MG63 (cell line): ENCODE measurements at places on chromosomes 4 and X. TPM values are rescaled to one million over a fixed set of nuclear protein-coding genes. Genes with fewer than 3 reads are reported as not detected.

NLRP2B gene
- not detected in 2 replicates for total RNA-seq

XKRX gene
- total RNA-seq = not detected in 2 replicates

RRAGB gene
- total RNA-seq = 6.5 and 9.2 TPM in 2 replicates

AMTN gene
- total RNA-seq = 2.6 TPM in 1 of 2 replicates, not detected in the other

ZNF674 gene
- 5.5 and 6.4 TPM in 2 replicates for total RNA-seq

ARAP2 gene
- total RNA-seq = 1.3 and 1.9 TPM in 2 replicates

DKK2 gene
- not detected in 2 replicates for total RNA-seq

CABS1 gene
- not detected in 2 replicates for total RNA-seq

- DNase-seq = peak; percentile 89
Measured at GRCh38 chr4:139295206-139295941, 5.9 kb upstream of the NAA15 start.

GRCh38 chr4:35939751-35940150 is 304.6 kb downstream of the ARAP2 start:
- DNase-seq = no peak

- DNase-seq = no peak
Measured at GRCh38 chrX:133922390-133922771, 63.0 kb downstream of the GPC3 start.

DNA sequence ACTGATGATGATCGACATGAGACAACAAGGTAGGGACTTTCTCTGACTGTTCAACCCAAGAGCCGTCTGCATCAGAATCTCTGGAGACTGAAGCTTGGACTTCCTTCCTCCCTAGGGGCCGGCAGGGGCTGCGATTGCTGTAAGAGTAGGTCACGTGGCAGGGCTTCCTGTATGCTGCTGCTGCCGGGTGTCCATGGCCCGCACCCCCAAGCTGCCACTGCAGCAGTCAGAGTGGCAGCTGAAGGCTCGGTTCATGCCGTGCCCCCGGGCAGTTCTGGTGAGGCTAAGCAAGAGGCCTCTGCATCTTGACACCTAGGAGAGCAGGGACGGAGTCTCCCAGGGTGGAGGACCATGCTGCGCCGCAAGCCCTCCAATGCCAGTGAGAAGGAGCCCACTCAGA is at the start of gene SASH3:
Gene SASH3, plus strand, starts transcription at position 203 of the 400 bp plus-strand sequence. Its CDS starts 149 bp downstream, at position 352.
- no peak for DNase-seq

DNA sequence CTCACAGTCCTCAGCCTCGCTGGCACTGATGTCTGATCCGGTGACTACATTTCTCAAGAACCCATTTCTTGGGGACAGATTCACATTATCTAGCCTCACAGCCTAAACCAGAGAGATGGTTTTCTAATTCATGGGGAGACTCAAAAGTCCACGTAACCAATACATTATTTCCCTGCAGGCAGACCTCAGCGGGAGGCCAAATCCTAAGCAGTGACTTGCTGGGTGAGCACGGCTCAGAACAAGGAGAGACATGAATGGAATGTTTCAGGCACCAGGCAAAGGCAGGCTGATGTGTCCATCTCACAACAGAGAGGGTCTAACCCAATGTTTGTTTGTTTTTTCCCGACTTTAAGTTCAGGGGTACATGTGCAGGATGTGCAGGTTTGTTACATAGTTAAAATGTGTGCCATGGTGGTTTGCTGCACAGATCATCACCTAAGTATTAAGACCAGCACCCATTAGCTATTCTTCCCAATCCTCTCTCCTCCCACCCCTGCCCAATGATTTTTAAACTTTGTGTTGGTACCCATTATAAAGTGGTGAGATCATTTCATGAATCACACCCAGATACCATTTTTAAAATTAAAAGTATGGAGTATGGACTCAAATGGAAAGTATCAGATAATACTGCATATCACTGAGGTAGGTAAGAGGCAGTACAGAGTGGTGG is 53.3 kb downstream of the SCD5 start:
- DNase-seq = no peak

DNA sequence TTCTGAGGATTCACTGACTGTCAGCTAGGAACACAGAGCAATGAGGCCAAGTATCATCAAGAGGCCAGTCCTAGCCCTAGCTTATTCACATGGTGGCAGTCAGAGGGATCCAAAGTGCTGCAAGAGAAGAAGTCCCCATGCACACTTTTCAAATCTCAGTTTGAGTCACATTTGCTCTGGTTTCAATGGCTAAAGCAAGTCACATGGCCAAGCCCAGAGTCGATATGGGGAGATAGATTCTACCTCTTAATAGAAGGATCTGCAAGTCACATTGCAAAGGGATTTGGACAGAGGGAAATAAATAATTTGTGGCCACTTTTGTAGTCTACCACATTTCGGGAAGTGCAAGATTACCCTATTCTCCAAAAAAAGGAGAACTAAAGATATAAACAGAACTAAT is 3.7 kb upstream of the LCORL start:
- DNase-seq = no peak

GRCh38 chr4:9927341-9928007 is 93.8 kb downstream of the SLC2A9 start:
- no peak for DNase-seq

GRCh38 chrX:69319376-69319775 is 154.1 kb upstream of the PJA1 start:
- DNase-seq = no peak

DNA sequence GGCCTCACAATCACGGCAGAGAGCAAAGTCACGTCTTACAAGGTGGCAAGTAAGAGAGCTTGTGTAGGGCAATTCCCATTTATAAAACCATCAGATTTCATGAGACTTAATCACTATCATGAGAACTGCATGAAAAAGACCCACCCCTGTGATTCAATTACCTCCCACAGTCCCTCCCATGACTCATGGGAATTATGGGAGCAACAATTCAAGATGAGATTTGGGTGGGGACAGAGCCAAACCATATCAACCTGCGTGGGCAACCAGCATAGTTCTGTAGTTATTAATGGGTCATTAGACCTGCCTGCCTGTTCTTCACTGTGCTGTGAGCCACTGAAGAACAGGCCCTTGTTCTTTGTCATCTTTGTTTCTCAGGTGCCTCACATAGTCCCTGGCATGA is 593.7 kb upstream of the BOD1L1 start:
- no peak for DNase-seq

DNA sequence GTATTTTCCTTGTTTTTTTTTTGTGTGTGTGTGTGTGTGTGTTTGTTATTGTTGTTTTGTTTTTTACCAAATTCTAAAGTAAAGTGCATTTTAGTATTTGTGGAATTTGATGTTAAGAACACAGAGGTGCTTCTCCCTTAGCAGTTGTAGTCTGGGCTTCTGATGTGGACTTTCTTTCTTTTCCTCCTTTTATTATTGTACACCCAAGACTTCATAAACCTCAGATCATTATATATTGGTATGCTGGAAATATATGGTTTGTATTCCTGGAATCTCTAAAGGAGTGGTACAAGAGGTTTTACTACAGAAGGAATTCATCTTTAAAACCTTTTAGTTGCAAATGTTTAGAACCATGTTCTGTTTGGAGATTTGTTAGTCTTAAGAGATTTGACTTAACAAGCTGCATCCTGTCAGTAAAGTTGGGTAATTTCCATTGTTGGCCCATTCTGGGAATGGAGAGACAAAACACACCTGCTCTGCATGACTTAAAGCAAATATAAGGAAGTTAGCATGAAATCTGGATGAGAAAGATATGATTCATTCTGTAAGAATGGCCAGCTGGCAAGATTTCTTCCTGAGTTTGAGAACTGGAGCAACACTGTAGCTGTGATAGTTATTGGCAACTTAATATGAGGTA is 64.0 kb downstream of the SMAD1 start:
- peak; percentile 29 for DNase-seq

DNA sequence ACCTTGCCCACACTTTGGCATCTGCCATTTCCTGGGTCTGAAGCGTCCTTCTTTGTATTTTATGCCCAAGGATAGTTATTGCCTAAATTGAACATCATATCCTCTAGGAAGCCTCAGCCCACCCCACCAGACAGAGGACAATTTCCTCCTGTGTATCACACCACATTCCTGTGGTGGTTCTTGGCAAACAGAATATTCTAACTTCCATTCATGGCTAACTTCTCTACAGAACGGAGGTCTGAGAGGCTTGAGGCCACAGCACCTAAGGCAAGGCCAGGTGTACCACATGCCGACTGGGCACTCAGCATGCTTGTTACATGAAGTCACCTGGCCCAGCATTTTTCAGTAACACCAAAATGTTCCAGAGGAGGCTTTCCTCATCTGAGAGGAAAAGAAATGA is 42.4 kb downstream of the CD99L2 start:
- DNase-seq = no peak

GRCh38 chrX:2374086-2374485 is 126.7 kb downstream of the DHRSX start:
- peak; percentile 51 for DNase-seq

DNA sequence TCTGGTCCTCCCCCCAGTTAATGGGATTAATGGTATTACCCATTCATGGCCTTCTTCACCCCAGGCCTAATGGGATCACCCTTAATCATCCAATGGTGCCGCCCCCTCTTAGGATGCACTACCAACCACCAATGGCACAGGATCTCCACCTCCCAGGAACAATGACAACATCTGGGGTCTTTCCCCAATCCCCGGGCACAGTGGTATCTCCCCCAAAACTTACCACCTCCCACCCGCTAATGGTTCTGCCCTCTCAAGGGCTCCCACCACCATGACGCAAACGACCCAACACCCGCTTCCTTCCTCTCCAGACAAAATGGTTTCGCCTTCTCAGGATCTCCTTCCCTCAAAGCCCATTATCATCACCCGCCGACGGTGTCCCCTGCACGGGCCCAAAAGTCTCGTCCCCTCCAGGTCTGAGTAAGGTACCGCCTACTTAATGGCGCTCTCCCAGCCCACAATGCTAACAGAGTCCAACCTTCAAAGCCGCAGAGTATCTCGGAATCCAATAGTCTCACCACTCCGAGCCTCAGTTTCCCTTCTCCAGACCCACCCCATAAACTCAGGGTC is 458 bp downstream of the GRIPAP1 start:
- peak; percentile 17 for DNase-seq

DNA sequence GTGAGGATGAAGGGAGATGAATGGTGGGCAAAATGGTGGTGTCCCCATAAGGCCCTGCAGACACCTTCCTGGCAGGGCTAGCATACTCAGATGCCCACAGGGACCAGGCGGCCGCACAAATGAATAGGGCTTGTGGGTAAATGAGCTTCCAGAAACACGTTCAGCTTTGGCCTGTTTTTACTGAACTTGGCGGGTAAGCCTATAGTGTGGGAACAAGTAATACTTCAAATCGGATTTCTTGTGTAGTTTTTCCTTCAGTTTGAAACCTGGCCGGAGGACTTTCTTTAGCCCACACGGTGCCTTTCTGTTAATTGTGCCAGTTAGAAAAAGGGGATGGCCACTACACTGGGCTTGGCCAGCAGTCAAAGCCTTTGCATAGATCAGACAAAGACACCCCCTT is 22.8 kb downstream of the SMS start:
- no peak for DNase-seq

GRCh38 chr4:105780176-105780575 is 71.6 kb downstream of the GSTCD start:
- no peak for DNase-seq

GRCh38 chrX:148610328-148610698 is 109.9 kb downstream of the AFF2 start:
- no peak for DNase-seq

- DNase-seq = no peak
Measured at GRCh38 chrX:153845842-153846241, 15.5 kb upstream of the PDZD4 start.

GRCh38 chr4:153326513-153326912 is 18.0 kb upstream of the MND1 start:
- DNase-seq = peak; percentile 74

DNA sequence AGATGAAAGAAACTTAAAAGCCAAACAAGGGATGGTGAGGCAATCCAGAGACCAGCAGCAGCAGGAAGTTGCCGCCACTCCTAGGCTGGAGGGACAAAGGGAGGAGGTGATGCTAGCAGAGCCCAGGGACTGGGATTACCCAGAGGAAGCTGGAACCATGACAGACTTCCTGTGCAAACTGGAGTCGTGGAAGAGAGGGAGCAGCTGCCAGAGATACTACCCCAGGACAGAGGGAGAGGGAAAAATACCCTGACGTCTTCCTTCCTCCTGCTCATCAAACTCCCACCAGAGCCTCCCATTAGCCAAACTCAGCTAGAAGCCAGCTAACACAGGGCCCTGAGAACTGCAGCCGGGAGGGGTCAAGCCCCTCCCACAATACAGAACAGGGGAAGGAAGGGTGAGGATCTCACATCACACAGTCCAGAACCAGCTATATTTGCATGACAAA is 101.2 kb upstream of the KLF3 start:
- peak; percentile 18 for DNase-seq

- no peak for DNase-seq
Measured at GRCh38 chr4:13922873-13923645, 295.5 kb upstream of the BOD1L1 start.

- no peak for DNase-seq
Measured at GRCh38 chr4:48660347-48660746, 119.7 kb downstream of the FRYL start.

- no peak for DNase-seq
Measured at GRCh38 chrX:30570505-30570904, 7.1 kb downstream of the TASL start.

GRCh38 chr4:138298431-138298830 is 56.3 kb upstream of the SLC7A11 start:
- DNase-seq = no peak

DNA sequence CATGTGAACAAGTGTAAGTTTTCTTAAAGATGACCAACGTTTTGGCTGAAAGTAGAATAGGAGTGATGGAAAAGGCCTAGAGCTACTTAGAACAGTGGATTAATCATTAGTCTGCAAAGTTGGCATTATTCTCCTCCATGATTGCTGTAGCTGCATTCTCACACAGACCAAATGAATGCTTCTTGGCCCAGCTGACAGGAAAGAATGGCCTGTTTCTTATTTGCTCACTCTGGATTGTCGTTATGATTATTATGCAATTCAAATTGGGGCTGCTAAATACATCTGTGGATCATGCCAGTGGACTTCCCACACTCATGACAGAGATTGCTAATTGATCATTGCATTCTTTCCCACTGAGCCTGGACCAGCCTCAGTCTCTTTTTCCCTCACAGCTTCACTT is 285.0 kb downstream of the STIM2 start:
- DNase-seq = no peak

- DNase-seq = no peak
Measured at GRCh38 chr4:68344049-68344448, 5.8 kb downstream of the YTHDC1 start.

DNA sequence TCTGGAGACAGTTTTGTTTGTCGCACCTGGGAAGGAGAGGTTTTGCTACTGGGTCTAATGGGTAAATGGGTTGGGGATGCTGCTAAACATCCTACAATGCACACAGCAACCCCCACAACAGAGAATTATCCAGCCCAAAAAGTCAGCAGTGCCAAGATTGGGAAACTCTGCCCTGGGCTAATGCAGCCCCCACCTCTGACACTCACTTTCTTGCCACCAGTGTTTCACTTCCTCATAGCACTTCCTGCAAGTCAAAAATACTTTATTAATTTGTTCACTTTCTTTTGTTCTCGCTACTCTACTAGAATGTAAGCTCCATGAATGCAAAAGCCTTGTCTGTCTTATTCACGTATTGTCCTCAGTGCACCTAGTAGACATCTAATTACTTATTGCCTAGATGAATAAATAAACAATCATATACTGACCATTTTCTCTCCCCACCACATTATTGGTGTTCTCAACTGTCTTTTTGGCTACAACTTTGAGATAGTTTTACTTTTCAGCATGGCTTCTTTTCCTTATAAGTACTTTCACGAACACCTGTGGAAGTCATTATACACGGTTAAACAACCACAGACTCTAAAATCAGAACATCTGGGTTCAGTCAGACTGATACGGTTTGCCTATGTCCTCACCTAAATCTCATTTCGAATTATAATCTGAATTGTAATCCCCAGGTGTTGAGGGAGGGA is 82.0 kb upstream of the PITX2 start:
- DNase-seq = no peak

- no peak for DNase-seq
Measured at GRCh38 chr4:5955201-5955821, 62.4 kb upstream of the CRMP1 start.
